ENCODE measurements at places on chromosomes 13 and 19.

GRCh38 chr13:44867825-44868224 lies 121.4 kb downstream of the NUFIP1 start:
- DNase-seq, result no peak

DNA sequence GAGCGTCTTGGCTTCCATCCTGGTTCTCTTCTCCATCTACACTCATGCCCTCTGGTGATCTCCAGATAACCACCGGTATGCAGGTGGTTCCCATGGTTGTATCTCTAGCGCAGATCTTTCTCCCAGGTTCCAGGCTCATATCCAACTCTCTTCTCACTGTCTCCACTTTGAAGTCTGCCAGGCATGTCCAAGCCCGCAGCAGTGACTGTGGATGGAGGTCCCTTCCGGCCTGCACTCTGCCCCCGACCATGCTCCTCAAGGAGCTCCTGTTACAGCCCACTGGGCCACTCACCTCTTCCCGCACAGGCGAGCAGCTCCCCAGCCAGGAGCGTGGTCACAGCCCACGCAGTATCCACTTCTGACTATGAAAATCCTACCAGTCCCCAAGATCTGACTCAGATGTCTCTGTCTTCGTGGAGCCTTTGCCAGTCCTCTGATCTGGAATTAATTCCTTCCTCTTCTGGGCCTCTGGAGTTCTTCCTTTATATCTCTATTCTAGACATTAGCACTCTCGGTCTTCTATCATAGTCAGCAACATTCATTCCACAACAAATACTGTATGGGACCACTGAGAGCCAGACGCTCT lies 100.2 kb downstream of the TEX26 start:
- no peak for DNase-seq

DNA sequence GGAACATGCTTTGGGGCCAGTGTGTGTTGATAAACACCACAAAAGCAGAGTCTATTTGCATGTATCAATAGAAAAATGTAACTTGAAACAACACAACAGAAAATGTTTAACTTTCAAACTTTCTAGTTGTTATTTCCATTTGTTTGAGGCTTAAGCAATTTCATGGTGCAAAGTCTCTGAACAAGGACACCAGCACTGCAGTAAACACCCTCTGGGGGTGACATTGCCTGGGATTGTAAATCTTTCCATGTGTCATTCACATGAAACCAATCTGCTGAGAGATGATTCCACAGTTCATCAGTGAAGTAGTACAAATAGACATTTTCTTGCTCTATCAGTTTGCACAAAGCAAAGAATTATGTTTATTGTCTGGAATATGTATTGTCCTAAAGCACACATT lies 124.5 kb downstream of the ITGBL1 start:
- no peak for DNase-seq

DNA sequence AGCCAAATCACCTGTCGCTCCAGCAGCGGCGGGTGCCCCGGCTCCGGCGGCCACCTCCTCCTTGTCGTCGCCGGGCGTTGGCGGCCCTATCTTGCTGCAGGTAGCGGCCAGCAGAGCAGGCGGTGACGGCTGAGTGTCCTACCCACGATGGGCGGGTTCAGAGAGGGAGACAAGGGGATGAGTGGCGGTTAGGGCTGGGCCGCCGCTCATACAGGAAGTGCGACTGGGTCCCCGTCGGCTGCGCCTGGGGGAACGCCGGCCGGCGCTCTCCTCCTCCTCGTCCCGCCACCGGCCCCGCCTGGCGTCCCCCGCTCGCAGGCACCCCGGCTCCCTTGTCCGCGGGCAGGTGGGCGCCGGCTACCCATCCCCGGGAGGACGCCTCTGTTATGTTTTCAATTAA lies 1692.0 kb downstream of the SLITRK5 start:
- no peak for DNase-seq

DNA sequence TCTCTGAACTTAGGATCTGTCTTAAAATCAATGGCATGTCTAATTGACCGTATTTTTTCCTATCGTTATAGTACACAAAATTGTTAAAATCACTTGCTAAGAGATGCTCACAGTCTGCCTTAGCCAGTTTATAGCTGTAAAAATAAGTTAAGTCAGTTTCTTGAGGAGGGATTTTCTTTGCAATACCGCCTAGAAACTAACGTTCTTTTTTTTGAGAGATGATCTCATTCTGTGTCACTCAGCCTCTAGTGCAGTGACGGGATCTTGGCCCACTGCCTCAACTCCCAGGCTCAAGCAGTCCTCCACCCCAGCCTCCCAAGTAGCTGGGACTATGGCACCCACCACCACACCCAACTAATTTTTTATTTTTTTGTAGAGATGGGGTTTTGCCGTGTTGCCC lies 4.4 kb downstream of the CKAP2 start:
- DNase-seq, result no peak

DNA sequence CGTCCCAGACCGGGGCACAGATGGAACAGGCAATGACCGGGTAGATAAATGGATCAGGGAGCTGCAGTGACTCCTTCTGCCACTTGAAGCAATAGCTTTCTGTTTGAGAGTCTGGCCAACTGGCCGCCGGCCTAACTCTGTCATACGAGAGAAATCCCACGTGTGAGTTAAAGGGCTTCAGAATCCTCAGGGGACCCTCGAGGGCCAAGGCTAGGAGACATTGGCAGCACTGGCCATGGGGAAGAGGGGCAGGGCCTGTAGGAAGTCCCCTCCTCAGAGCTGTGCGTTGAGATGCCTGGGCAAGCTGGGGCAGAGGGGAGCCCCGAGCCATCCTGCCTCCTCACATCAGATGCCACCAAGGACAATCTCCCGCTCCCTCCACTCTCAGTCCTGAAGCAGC lies 51.6 kb downstream of the KLF2 start:
- no peak for DNase-seq

- no peak for DNase-seq
Observed at GRCh38 chr13:98548230-98548629, 28.7 kb downstream of the STK24 start.

GRCh38 chr13:39956036-39956435 lies 300.6 kb downstream of the COG6 start:
- no peak for DNase-seq

GRCh38 chr13:97221989-97222700 lies at the start of gene MBNL2:
Gene MBNL2, plus strand, starts transcription at chr13:97222333. Its CDS starts 53,903 bp downstream, at chr13:97276236.
- peak; percentile 98 for DNase-seq

GRCh38 chr19:58562122-58563033 lies 4.0 kb upstream of the UBE2M start:
- no peak for DNase-seq

- DNase-seq, result no peak
Observed at GRCh38 chr13:20831254-20831653, 57.5 kb upstream of the EEF1AKMT1 start.

GRCh38 chr13:61408571-61408970 lies 7.1 kb downstream of the PCDH20 start:
- DNase-seq, result no peak

DNA sequence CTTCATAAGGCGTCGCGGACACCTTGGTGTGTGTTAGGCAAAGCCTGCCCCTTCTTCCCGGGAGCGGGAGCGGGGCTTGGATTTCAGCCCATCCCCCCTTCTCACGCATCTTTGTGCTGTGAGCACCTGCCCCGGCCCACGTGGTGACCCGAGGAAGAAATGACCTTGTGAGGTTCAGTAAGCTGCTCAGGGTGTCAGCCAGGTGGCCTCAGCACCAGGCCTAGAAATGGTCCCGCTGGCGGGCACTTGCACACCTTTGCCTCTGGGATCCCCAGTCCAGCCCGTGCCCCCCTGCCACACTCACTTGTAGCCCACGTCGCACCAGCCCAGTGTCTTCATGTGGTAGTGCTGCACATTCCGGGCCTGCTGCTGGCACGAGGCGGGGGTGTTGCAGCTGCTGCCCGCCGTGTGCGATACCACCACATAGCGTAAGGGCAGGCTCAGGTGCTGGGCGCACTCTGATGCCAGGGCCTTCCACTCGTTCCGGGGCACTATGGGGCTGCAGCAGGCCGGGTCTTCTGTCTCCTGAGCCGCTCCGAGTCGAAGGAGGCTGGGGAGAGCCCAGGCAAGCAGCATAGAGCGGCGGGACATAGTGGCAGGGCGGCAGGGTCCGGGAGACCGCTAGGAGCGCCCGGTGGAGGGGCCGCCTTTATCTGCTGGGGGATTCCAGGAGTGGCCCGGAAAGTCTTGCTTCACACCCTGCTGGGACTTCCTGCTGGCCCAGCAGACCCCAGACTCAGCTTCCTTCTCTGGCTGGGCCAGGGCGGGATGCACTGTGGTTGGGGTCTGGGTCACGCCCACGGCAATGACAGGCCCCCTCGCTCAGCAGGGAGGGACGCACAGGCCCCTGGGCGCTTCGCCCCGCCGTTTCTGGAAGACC lies at the start of gene PGLYRP1:
Gene PGLYRP1, minus strand, starts transcription at position 623 of the 880 bp plus-strand sequence. Its CDS starts 32 bp downstream, at position 591.
- no peak for DNase-seq

DNA sequence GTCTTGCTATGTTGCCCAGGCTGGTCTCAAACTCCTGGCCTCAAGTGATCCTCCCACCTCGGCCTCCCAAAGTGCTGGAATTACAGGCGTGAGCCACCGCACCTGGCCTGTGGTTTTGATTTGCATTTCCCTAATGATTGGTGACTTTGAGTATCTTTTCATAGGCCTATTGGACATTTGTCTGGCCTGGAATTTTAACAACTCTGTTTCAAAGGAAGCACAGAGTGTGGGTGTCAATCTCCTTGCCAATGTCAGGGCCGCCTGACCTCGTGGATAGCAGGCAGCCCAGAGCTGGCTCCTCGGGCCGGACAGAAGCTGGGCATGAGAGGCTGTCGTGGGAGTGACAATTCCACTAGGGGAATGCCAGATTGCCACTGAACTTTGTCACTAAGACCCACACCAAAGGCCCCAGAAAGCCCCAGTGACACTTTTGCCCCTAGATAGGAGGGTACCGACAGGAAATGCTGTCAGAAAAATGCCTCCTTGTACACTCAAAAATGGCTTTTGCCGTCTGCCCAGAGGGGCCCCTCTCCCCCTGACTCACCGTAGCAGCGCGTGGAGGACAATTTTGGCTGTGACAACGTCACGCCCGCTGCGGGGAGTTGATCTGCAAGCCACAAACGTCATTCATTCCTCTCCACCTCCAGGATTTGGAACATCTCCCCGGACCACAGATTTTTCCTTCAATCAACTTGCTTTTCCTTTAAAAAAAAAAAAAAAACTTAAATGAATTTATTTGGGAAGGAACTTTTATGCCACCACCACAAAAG lies 11.7 kb upstream of the ADGRE5 start:
- DNase-seq, result peak; percentile 55

DNA sequence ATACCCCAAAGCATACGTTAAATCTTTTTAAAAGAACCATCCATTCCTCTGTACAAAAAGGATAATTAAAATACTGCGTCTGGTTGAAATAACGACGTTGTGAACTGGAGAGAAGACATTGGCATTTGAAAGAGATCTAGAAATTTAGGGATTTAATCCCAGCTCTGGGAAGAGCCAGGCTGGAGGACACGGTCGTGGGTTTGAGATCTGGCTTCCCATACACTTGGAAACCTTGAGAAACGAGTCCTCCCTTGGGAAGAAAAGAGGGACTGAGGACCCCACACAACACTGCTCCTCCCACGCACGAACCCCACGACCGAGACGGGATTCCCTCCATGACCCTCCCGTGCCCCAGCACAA lies 625 bp downstream of the ZNF709 start:
- no peak for DNase-seq

GRCh38 chr19:19871932-19872331 lies 6.2 kb downstream of the ZNF253 start:
- DNase-seq, result no peak

GRCh38 chr13:99496184-99497142 lies 4.8 kb upstream of the TM9SF2 start:
- peak; percentile 79 for DNase-seq

DNA sequence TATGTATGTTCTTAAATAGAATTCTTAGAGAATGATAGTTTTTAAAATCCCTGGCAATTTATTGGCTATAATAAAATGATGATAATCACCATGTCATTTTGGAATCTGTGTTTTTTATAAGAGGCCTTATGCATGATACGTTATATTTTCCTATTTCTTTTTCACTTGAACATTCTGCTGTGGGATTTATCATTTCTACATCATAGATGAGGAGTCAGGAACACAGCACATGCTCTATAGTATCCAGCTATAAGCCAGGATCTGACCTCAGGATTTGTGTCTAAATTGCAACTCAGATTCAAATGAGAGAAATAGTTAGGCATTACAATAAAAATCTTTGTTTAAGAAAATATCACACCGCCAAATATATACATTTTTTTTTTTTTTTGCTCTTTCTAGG lies 928.0 kb downstream of the EFNB2 start:
- DNase-seq, result no peak

DNA sequence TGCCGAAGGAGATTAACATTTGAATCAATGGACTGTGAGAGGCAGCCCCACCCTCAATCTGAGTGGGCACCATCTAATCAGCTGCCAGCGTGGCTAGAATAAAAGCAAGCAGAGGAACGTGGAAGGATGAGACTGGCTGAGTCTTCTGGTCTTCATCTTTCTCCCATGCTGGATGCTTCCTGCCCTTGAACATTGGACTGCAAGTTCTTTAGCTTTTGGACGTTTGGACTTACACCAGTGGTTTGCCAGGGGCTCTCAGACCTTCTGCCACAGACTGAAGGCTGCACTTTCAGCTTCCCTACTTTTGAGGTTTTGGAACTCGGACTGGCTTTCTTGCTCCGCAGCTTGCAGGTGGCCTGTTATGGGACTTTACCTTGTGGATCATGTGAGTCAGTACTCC lies 14.7 kb downstream of the NHLRC3 start:
- no peak for DNase-seq

- DNase-seq, result no peak
Observed at GRCh38 chr13:43270130-43270830, 246.9 kb downstream of the DNAJC15 start.

DNA sequence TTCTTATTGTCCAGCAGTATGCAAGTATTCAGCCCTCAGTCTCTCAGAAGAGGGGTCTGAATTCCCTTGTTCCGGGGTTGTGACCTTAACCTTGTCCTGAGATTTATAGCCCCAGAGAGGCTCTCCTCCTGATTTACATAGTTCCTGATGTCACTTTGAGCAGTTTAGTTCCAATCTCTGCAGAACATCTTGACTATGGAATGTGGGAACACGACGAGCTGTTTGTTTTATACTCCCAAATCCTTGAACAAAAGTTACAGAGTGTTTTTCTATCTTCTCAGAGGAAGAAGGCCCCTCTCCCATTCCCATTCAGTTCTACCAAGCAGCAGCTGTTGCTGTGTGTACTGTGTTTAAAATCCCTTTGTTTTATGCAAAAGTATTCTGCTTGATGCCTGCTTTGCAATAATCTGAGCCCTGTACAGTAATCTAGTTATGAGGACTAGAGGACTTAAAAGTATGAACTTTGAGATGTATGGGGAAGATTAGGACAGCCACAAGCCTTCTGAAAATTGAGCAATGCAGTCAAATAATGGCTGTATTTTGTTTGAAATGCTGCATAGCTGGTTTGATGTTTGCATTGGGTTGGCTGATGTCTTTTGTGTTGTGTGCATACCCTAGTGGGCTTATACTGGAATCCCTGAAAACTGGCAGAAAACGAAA lies 74.7 kb downstream of the KL start:
- no peak for DNase-seq

- no peak for DNase-seq
Observed at GRCh38 chr13:33096886-33097605, 80.8 kb downstream of the KL start.

GRCh38 chr13:65971541-65971940 lies 1258.6 kb downstream of the PCDH9 start:
- DNase-seq, result no peak

Measured in NAMALWA (cell line).